RPMI7951 (cell line): ENCODE measurements at places on chromosomes 2 and 18. TPM values are rescaled to one million over a fixed set of nuclear protein-coding genes. Genes with fewer than 3 reads are reported as not detected.

Gene IL37
- total RNA-seq, result 0.36 and 0.49 TPM in 2 replicates

- no peak for DNase-seq
Measured at GRCh38 chr2:155518094-155518493, 814.4 kb downstream of the NR4A2 start.

GRCh38 chr2:182101263-182101662, 115.6 kb downstream of the PPP1R1C start:
- DNase-seq, result peak; percentile 15

DNA sequence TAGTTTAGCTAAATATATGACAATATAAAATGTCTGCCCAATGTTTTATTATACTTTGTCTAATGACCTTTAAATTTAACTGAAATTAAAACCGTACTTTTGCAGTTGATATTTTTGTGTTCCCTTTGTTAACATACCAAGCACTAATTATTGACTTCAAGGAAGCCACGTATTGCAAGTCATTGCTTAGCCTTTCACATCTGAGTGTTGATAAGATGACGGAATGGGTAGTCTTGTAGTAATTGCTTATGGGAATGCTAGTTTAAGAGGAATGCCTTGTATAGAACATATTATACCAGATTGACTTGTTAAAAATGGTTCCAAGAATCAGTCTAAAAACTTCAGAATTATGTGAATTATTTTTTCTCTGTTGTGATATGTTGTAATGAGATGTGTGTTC, 14.0 kb upstream of the ELAC1 start:
- DNase-seq, result no peak

DNA sequence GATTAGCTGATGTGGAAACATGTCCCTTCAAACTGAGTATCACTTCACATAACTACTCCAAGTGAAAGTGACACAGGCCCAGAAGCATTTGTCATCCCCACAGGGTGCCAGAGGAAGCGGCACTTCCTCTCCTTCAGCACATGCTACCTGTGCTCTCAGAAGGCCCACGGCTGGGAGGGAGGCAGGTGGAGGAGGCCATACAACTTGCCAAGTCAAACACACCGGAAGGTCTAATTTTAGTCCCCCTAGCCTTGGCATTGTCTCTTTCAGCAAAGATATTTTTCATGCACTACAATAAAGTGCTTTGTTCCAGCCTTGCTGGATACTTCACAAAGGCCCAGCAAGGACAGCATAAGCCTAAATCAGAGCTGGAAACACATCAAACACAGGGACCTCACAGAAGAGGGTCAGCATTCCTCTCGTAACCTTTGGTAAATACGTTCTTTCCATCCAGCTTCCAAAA, 38.0 kb downstream of the VSNL1 start:
- DNase-seq, result no peak
